ENCODE measurements at places on chromosomes 3 and 15.

GRCh38 chr15:45644437-45644836 lies 9.6 kb downstream of the SQOR start:
- DNase-seq, result no peak

DNA sequence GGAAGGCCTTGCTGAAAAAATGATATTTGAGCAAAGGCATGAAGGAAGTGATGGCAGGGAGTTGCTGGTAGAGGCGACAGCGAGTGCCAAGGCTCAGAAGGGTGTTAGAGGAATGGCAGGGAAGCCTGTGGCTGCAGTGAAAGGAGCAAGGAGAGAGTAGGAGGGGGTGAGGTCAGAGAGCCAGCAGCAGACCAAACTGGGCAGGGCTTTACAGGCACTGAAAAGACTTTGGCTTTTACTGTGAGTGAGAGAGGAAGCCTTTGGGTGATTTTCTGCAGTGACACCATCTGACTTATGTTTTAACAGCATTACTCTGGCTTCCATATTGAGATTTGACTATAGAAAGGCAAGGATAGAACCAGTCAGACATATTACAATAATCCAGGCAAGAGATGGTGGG lies 11.4 kb downstream of the TICRR start:
- DNase-seq, result no peak

GRCh38 chr15:68578980-68579935 lies at the start of gene CORO2B:
Gene CORO2B, plus strand, starts transcription at chr15:68578993. Its CDS starts 270 bp downstream, at chr15:68579263.
- peak; percentile 76 for DNase-seq

GRCh38 chr3:119314821-119315220 lies 20.6 kb downstream of the ARHGAP31 start:
- DNase-seq, result no peak

- no peak for DNase-seq
Observed at GRCh38 chr3:160291909-160292299, 66.7 kb downstream of the C3orf80 start.

- DNase-seq, result no peak
Observed at GRCh38 chr3:105013657-105014056, 353.1 kb upstream of the ALCAM start.

GRCh38 chr3:42632146-42632545 lies 21.4 kb upstream of the ZBTB47 start:
- no peak for DNase-seq

DNA sequence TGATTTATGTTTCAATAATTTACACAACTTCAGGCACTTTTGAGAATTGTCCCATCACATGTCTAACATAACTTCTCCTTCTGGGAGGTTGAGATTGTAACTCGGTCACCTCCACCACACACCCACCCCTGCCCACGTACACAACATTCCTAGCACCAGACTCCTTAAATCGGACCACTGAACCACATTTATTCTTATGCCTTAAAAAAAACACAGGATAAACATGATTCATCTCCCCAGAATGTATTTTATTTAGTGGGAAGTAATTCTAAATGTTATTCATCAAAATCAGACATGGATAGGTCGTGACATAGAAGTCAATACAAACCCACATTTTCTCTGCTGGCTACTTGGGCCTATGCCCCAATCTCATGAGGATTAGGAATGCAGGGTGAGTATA lies 3.0 kb downstream of the SNTN start:
- peak; percentile 25 for DNase-seq

GRCh38 chr3:58052373-58053273 lies 44.4 kb downstream of the FLNB start:
- peak; percentile 73 for DNase-seq

- DNase-seq, result no peak
Observed at GRCh38 chr3:140816372-140817195, 125.1 kb upstream of the SLC25A36 start.

- no peak for DNase-seq
Observed at GRCh38 chr3:113277414-113277813, 66.1 kb downstream of the BOC start.

Data from AG08396 (cell line).